ENCODE measurements at places on chromosomes 2 and 18. TPM values are rescaled to one million over a fixed set of nuclear protein-coding genes. Genes with fewer than 3 reads are reported as not detected.

- no peaks in the 10 kb centered on the region for H3K36me3 ChIP-seq
- DNase-seq, result no peak
- H3K27ac ChIP-seq, result no peak overlapping the region
- H3K4me1 ChIP-seq, result peaks cover 18% of the 10 kb centered on the region
- no peaks in the 10 kb centered on the region for H3K27me3 ChIP-seq
These were observed 455.0 kb upstream of the TCF4 start for GRCh38 chr18:56042915-56043536.

- H3K4me3 ChIP-seq, result no peak overlapping the region
- no peaks in the 10 kb centered on the region for H3K4me1 ChIP-seq
- peaks cover 9% of the 10 kb centered on the region for H3K36me3 ChIP-seq
- H3K27ac ChIP-seq, result no peak overlapping the region
These were observed 54.9 kb upstream of the RBM44 start for GRCh38 chr2:237743561-237744269.

GRCh38 chr2:229909090-229909489 is 12.7 kb downstream of the TRIP12 start:
- DNase-seq, result no peak
- H3K4me3 ChIP-seq, result no peak overlapping the region
- H3K27ac ChIP-seq, result no peak overlapping the region

- no peaks in the 10 kb centered on the region for H3K27me3 ChIP-seq
- H3K4me3 ChIP-seq, result no peak within 1 kb of the TSS
- DNase-seq, result no peak
These were observed at the start of gene SERPINB13 for GRCh38 chr18:63586966-63587365. TSS of gene SERPINB13 (plus strand) at chr18:63587343. CDS start at chr18:63588668, 1,325 bp downstream.

- DNase-seq, result no peak
- H3K4me1 ChIP-seq, result peaks cover 29% of the 10 kb centered on the region
- H3K36me3 ChIP-seq, result peaks cover 3% of the 10 kb centered on the region
- peak overlapping the region; percentile 83 for H3K4me3 ChIP-seq
- H3K27me3 ChIP-seq, result no peaks in the 10 kb centered on the region
- H3K27ac ChIP-seq, result peak overlapping the region; percentile 98
These were observed 628 bp downstream of the GIGYF2 start for GRCh38 chr2:232697807-232698110.

- no peaks in the 10 kb centered on the region for H3K27me3 ChIP-seq
- no peak for DNase-seq
- H3K36me3 ChIP-seq, result no peaks in the 10 kb centered on the region
- H3K27ac ChIP-seq, result no peak overlapping the region
- no peaks in the 10 kb centered on the region for H3K4me1 ChIP-seq
These were observed 381.9 kb downstream of the KCNJ3 start for GRCh38 chr2:155080373-155080772.

TRIB2 gene
- total RNA-seq, result 554 TPM

HADHB gene
- total RNA-seq, result 111 TPM

FAM161A gene
- total RNA-seq, result 6.1 TPM
